GOT3 (cell line): ENCODE measurements at places on chromosomes 4 and X.

DNA sequence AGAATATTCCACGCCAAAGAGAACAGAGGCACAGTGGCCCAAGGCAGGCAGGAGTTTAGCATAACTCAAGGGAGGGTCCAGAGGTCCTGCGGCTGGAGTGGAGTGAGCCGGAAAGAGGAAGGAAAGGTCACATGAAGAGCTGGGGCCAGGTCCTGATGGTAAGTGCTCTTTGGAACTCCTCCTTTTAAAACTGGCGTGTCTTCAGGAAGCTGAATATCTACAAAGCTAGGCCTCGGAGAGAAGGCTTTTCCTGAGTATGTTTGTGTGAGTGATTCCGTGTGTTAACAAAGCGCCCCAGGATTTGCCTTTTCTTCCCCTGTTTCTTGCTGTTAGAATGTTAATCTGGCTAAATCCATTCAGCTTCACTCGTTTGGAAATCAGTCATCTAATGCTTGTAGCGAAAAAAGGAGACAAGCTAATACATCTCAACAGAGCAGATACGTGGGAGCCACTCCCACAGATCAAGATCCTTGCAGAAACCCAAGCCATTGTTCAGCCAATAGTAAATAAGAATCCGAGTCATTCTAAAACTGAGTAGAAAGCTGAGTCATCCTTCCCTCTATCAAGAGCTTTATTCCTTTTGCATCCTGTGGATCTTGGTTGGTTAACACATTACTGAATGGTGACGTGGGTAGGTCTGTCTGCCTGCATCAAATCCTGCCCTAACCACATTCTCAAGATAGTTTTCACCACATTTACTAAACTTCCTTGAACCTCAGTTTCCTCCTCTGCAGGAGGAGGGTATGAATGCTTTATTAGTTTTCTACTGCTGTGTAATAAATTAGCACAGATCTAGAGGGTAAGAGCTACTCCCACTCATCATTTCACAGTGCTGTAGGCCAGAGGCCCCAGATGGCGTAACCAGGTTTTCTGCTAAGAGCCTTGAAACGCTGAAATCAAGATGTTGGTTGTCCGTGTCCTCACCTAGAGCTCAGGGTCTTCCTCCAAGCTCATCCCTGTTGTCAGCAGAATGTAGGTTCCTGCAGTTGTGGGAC lies 43.2 kb upstream of the RBM47 start:
- DNase-seq, result no peak

DNA sequence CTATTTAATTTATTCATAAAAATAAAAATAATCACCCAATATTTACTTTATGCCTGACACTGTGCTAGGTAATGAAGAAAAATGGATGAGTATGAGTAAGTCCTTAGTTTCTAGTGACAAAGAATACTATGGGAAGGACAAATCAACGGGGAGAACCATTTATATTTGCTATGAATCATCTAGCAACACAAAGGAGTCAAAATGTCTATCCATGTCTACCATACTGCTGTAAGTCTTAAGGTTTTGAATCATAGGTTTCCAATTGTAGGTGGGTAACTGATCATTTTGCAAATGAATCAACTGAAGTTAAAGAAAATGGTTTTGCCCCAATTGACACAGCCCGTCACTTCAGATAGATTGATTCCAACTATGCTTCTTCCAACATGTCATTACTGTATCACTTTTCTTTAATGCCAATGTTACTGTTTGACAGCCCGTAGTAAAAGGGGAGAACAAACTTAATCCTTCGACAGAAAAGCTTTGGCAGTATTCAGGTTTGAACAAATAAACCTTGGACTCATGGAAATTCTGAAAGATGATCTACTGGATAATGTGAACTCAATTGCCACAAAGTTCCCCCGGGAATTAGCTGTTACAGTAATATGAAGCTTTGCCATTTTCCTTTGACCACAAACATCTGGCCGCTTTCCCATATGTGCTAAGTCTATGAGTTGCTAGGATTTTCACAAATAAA lies 3.2 kb downstream of the TDO2 start:
- DNase-seq, result peak; percentile 11

GRCh38 chrX:66162331-66162822 lies 1.7 kb upstream of the HEPH start:
- DNase-seq, result no peak

DNA sequence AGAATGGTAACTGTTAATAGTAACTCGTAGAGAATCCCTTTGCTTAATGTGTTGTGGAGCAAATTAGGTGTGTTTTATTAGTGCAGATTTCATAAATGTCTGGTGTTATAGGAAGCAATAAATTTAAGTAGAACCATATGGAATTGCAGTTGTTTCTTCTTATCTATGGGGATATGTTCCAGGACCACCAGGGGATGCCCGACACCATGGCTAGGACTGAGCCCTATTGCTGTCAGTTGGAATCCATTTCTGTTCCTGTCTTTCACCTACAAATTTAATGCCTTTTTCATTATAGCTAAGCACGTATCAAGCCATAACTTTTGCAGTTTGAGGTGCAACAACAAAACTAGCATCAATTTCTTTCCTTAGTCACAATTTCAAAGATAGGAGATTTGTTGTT lies 72.5 kb downstream of the DDIT4L start:
- no peak for DNase-seq

- no peak for DNase-seq
Observed at GRCh38 chr4:54574500-54574899, 83.3 kb upstream of the KIT start.

DNA sequence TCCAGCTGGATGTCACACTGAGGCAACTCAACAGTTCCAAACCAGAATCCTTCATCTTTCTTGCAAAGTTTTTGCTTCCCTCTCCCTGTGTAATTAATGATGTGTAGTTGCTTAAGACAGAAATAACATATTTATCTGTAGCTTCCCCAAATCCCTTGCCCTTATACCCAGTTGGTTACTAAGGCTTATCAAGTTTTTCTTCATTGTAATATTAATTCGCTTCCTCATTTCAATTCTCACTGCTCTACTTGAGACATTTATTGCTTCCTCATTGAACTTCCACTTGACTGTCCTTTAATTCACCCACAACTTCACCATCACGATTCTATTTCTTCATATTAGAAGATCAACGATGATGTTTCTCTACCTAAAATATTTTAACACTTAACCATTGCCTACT lies 386.6 kb upstream of the CPEB2 start:
- no peak for DNase-seq

DNA sequence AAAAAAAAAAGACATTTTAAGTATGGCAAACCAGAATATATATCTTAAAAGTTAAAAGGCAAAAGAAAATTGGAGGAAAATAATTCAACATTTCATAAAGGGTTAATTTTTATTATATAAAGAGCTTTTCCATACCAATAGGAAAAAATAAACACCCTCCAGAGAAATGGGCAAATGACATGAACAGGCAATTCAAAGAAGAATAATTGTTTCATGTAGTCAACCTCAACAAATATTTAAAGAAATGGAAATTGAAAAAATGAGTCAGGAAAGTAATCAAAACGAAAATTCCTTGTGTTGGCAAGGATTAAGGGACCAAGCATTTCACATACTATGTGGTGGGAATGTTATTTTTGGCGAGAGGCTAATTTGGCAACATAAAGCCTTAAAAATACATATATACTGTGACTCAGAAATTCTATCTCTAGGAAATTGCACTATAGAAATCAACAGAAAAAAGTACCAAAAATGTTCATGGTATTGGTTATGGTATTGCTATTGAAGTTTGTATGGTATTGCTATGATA lies 87.6 kb downstream of the HAUS3 start:
- no peak for DNase-seq

DNA sequence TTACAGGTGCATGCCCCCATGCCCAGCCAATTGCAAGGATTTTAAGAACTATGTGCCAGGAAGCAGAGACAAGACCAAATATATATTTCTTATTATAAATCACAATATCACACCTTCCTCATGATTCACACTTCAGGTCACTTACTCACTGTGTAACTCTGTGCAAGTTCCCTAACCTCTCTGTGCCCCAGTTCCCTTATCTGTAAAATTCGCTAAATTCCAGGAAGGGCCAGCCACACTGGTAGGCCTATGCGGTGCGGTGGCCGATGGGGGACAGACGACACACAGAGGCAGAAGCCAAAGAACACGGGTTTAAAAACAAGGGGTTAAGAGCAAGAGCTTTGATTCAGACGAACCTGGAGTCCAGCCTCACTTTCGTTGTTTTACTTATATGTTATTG lies 2.8 kb downstream of the TRIM2 start:
- no peak for DNase-seq

- no peak for DNase-seq
Observed at GRCh38 chr4:78369679-78370078, 181.9 kb upstream of the ANXA3 start.

- DNase-seq, result no peak
Observed at GRCh38 chrX:118153270-118153669, 36.7 kb upstream of the KLHL13 start.

GRCh38 chrX:1455948-1456280 lies 3.2 kb upstream of the ASMTL start:
- no peak for DNase-seq

DNA sequence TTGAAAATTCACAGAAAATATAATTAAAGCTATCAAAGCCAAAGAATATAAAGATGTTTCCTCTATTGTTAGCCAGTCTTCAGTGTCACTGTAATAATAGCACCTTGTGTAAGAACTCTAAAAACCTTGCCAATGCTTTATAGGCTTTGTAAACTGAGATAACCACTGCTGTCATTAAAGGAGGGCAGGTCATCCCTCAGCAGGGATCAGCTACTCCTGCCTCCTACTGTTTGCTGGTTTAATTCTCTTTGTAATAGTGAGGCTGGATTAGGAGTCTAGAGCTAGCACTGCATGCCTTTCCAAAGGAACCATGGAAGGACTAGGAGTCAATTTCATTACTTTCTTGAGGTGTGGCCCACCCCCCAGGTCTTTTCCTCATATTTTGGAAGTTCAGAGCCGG lies 46.2 kb downstream of the FHIP1A start:
- DNase-seq, result no peak

- DNase-seq, result no peak
Observed at GRCh38 chrX:23838953-23839352, 56.0 kb downstream of the SAT1 start.

DNA sequence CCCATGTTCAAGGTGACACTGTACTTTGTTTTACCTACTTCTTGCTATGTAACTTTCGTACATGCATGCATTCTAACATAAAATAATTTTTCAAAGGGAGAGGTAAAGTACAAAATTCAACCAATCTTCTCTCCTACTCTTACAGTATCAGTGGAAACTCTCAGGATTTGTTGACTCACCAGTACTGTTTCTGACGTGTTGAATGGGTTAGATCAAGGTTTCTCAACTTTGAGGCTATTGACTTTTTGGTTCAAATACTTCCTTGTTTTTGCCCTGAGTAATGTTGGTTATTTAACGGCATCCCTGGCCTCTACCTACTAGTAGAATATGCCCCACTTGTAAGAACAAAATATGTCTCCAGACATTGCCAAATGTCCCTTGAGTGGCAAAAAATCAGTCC lies 94.6 kb upstream of the SMAD1 start:
- no peak for DNase-seq

DNA sequence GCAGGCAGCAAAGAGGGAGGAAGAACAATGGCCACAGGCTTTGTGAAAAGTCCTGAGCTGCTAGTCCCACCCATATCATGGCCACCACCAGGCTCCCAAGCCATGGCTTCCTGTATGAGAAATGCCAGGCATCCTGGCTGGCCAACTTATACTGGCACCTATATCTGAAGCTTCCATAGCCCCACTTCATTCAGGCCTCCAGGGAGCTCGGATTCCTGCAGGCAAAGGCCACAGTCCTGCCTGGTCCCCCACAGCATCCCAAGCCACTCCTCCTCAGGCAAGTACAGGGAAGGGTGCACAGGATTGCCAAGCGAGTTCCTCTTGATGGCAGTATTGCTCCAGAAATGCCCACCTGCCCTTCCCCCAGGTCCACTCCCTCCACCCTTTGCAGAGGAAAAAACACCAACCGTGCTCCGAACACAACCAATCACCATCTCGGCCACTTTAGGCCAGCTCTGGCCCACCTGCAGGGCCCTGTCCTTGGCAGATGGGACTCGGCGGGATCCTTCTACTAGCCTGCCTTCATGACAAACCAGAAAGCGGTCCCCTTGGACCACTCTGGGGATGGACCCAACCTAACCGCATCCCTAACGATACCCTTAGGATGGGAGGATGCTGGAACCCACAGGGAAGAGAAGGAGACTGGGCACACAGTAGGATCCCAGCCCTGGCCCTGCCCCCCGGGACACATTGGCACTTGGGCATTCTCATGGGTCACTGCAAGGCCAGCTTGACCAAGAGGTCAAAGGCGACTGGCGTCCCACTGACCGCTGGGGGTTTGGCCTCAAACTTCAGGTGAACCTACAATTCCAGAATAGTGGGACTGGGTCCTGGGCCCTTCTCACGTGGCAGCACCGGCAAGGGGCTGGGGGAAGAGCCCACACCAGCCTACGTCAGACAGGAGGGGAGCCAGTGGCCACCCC lies 220.4 kb upstream of the AGTR2 start:
- DNase-seq, result no peak

GRCh38 chr4:57020467-57021101 lies 41.9 kb downstream of the POLR2B start:
- no peak for DNase-seq

DNA sequence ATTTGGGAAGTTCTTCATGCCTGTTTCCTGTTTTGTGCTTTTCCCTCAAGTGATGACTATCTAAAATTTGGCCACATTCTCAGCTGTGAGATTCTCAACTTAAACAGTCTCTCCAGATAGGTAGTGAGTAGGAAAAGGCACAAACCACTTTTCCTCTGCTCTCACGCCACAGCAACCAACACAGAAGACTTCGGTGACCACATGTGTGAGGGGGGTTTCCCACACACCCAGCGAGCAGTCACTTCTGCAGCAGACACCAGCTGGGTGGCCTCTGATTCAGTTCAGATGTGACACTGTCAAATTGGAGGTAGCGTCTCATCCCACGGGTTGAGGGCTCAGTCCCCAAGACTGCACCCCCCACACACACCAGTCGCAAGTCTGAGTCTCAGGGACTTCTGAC lies 25.1 kb upstream of the CLDN34 start:
- no peak for DNase-seq

GRCh38 chrX:77427611-77428010 lies 19.6 kb upstream of the FGF16 start:
- DNase-seq, result no peak

DNA sequence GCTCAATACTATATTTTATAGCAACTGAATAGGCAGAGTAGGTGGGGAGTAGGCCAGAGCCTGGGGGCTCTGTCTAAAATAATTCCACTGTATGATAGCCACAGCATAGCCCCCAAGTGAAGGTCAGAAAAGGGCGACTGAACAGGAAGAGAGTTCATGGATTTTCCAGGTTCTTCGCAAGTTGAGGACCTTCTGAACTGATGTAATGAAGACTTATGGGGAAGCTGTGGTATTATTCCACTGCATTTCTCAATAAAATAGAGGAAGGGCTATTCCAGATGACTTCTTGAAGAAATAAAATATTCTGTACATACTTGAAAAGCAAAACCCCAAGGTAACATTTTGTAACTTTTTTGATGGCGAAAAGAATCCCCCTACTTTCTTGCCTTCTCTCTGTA lies 231.4 kb upstream of the GPC4 start:
- no peak for DNase-seq

- no peak for DNase-seq
Observed at GRCh38 chr4:73991742-73992000, 3.7 kb upstream of the PPBP start.
